ENCODE measurements at places on chromosomes 6 and 20.

GRCh38 chr6:117327149-117328004, 62.0 kb downstream of the VGLL2 start:
- DNase-seq, result no peak

GRCh38 chr6:17066610-17067009, 35.2 kb upstream of the STMND1 start:
- DNase-seq, result no peak

GRCh38 chr6:137043710-137044365, 927 bp downstream of the IL20RA start:
- no peak for DNase-seq

- no peak for DNase-seq
Measured at GRCh38 chr20:4533368-4534133, 188.2 kb upstream of the PRND start.

DNA sequence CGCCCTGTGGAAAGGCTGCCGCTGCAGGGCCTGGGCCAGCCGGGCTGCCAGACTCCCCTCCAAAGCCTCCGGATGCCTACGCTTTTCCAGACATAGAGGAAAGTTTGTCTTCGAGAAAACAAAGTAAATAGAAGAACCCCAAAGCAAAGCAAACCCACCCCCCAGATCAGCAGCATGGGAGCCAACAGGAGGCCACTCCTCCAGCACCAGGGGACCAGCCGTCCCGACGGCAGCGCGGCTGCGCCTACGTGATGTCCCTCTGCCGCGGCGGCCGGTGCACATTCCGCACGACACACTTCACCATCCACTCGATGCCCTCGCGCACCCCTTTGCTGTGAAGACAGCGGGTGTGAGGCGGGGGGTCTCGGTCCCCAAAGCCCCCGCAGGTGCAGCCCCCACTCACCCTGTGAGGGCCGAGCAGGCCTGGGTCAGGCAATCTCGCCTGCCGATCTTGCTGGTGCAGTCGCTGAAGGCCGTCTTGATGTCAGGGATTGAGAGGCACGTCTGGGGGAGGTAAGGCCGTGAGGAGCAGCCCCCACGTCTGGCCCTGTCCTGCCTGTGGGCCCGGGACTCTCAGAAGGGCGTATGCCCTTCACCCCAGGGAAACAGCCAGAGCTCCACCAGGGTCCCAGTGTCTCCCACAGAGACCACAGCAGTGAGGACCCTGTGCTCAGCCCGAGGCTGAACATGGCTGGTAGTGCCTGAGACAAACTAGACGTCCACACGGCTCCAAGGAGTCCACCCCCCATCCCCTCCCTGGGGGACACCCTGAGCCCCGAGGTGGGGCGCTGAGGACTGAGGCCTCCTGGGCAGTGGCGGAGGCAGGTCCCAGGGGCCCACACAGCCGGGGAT, 4.0 kb downstream of the TNFRSF6B start:
- DNase-seq, result no peak

DNA sequence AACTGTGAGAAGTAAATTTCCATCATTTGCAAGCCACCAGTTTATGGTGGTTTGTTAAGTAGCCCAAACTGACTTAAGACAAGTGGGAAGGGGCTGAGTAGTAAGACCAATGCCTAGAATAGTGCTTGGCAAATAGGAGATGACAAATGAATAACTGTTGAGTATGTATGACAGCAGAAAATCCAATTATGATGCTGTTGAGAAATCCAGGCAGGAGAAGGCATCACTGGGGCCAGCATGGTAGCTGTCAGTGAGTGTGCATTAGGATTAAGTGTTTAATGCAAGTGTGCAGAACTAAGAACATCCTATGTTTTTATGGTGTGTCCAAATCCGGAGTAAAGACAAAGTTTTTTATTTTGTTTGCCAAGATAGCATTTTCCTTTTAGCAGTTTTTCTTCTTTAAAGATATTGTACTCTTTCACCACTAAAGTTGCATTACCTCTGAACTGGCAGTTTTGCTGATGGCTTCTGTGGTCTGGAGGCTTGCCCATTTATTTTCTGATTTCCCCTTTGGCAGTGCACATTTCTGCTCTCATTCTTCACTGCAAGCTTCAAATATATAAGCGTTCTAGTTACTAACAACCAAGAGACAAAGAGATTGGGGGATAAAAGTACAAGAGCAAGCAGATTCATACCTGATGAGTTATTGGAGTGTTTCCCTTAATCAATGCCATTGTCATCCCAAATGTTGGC, 289.7 kb downstream of the KCNQ5 start:
- DNase-seq, result no peak

DNA sequence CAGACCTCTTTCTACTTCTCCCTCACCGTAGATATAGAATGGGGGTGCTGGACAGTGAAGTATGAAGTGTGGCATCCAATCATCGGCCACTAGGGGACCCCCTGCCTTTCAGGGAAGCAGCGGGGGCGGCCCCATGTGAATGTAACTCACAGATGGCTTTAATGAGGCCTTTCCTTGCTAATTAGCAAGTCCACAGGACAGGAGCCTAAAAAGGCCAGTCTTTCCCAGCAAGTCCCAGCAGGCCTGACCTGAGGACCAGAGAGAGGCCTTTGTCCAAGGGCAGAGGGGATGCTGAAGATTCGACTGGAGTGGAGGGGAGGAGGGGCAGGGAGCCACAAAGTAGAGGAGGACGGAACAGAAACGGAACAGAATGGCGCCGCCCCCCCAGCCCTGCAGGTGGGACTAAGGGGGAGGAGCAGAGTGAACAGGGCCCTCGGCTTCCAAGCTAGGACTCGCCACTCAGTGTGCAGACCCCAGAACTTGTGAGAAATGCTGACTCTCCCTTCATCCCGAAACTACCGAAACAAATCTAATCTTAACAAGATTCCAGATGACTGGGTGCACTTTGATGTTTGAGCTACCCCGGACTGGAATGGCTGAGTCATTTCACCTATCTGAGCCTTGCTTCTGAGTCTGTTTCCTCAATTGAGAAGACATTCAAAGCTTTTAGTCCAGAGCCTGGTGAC, 5.8 kb downstream of the C6orf132 start:
- DNase-seq, result no peak

DNA sequence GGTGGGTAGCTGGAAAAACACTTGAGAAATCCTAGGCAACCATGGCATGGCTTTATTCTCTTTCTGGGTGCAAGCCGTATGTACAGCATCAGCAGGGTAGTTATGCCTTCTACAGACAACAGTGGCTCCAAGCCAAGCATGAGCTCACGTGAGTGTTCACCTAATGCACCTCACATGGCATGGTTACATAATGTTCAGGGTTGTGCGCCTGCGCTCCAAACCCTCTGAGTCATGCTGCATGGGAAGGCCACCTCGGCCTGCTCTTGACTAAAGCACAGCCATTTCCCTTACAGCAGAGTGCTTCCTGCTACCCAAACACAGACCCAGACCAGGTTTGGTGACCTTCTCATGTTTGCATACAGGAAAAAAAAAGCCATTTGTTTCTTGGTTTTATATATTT, 96.2 kb downstream of the VIP start:
- DNase-seq, result no peak

DNA sequence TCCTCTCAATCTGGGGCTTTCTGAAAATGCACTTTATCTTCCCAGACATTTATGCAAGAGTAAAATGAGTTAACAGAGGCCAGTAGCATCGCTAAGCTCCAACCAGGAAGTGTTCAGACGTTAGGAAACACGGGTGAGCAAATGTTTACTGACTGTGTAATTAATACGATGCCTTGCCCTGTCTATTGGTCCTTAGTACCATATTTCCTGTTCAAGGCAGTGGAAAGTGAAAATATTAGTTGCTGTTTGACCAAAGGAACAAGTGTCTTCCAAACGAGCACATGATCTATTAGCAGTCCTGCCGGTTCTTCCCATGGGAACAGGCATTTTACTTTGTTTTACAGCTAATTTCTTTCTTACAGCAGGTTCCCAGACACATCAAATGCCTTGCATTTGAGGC, 311.1 kb upstream of the JAG1 start:
- no peak for DNase-seq

- DNase-seq, result no peak
Measured at GRCh38 chr6:35076997-35077712, 64.0 kb downstream of the TCP11 start.

DNA sequence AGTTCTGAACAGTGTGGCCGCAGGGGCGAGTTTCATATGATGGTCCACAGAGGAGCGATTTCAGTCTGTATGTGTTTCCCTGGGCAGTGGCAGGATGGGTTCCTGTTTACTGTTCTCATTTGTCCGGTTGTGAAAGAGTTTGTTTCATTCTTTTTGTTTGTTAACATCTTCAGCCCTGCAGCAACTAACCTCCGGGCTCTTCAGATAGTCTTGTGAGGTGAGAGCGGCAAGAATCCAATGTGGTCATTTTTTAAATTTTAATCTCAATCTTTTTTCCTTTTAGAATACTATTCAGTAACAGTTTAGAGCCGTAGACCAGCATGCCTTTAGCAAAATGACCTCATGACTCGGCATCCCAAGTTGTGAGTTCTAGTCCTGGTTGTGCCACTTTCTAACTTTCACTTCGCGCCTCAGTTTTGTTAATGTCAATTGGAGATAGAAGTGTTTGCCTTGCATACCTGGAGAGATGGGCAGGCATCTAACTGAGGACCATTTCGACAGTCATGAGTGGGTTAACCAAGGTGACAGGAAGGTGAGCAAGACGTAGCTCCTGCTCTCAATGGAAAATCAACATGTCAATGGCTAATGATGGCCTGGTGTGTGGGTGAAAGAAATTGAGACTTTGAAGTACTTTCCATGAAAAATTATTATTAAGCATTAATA, 38.5 kb upstream of the PXDC1 start:
- DNase-seq, result no peak

GRCh38 chr6:138310294-138310693, 67.4 kb upstream of the SMIM28 start:
- DNase-seq, result peak; percentile 27

GRCh38 chr6:154887051-154887450, 108.1 kb upstream of the TIAM2 start:
- DNase-seq, result no peak

DNA sequence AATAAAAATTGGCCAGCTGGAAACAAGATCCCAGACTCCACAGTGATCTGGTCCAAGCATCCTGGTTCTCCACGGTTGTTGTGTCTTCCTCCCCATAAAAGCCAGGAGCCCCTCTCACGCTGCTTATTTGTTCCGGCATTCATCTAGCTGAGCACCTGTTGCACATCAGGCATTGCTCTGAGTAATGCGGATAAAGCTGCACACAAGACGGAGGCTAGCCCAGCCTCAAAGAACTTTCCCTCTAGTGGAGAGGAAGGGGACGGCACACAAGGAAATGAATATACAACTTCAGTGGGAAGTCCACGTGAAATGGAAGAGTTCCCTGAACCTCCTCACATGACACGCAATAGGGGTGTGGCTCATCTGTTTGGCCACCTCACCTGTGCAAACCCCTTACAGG, 30.3 kb upstream of the NXT1 start:
- DNase-seq, result no peak

DNA sequence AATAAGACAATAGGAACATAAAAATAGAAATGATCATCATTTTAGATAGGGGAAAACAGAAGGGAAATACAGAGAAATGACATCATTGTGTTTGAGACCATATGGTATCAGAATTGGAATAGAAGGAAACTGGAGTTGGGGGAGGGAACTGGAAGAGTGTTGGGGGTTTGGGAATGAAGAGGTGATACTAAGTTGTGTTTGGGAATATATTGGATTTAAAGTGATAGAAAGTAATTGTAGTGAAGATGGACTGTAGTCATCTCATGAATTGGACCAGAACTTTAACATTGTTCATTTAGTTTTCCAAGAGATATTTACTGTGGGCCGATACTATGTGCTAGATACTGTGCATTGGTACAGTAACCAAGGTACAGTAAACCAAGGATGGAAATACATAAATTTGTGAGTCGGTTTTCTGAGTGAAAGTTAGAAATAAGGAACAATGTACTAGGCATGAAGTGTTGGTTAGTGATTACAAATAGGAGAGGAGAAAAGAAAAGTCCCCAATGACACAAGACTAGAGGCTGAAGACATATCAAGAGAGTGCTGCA, 32.3 kb downstream of the KCNQ5 start:
- no peak for DNase-seq

- no peak for DNase-seq
Measured at GRCh38 chr6:45327956-45328522, at the start of gene RUNX2. Gene RUNX2 (plus strand): TSS chr6:45328330. CDS start chr6:45328727, 397 bp downstream.

GRCh38 chr6:104402572-104402971, 457.1 kb downstream of the HACE1 start:
- no peak for DNase-seq

DNA sequence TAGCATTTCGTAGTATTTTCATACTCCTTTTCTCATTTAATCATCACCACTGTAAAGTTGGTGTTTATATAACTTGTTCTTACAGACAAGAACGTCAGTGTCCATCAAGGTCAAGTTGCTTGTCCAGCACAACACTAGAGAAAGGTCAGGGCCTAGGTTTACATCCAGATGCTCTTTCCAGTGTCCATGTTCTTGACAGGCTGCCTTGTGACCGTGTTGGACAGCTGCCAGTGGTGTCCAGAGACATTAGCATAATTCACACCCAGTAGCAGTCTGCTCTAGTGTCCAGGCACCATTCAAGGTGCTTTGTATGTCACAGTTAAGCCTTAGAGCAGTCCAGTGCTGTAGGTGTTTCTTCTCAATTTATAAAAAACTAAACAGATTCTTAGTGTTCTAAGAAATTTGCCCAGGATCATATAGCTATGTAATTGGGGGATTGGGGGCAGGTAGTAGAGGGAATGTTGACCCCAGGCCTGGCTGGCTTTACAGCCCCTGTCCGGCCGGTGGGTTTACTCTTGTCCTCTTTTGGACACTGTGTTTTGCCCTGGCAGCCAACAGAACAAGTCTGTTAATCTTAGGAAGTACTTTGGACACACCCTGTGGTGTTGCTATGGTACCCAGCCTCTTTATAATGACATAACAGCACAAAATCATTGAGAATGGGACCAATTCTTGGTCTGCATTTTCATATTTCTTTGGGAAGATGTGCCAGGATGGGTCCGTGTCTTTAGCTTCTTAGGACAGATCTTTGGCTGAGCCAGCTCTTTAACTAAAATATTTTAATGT, 8.0 kb downstream of the STK35 start:
- DNase-seq, result no peak

DNA sequence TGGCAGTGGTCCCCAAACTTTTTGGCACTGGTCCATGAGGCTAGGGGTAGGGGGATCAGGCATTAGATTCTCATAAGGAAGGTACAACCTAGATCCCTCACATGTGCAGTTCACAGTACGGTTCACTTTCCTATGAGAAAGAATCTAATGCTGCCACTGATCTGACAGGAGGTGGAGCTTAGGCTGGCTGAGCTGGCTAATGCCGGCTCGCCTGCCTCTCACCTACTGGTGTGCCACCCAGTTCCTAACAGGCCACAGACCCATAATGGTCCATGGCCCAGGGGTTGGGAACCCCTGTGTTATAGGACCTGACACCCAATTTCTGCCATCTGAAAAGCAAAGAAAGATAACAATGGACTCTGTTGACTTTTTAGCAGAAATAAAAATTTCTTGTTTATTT, 199.6 kb downstream of the GMPR start:
- DNase-seq, result no peak
